ENCODE measurements at places on chromosomes 6 and 20. TPM values are rescaled to one million over a fixed set of nuclear protein-coding genes. Genes with fewer than 3 reads are reported as not detected.

- no peak for DNase-seq
Measured at GRCh38 chr6:124986164-124986563, 23.9 kb downstream of the RNF217 start.

DNA sequence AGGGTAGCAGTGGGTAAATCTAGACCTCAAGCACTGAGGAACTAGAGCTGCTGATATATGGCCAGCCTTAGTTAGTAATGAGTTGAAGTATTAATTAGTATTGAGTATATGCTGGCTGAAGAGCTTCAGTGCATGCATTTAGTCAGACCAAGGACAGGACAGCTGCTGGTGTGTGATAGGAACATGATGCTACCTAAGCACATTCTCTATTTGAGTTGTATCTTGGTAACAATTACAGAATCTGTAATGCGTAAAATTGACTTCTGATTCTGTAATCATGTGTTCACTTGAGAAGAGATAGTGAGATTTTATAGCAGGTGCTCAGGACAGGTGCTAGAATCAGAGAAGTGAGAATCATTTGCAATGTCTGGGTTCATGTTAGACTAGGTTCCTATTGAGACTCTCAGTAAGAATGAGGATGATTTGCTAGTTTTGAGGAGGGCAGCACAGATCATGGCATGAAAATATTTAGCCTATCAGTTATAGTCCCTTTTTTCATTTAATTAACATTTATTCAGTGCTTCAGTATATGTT is 369.4 kb upstream of the HS3ST5 start:
- no peak for DNase-seq

Gene SLC44A4
- 10.6 TPM for total RNA-seq

DNA sequence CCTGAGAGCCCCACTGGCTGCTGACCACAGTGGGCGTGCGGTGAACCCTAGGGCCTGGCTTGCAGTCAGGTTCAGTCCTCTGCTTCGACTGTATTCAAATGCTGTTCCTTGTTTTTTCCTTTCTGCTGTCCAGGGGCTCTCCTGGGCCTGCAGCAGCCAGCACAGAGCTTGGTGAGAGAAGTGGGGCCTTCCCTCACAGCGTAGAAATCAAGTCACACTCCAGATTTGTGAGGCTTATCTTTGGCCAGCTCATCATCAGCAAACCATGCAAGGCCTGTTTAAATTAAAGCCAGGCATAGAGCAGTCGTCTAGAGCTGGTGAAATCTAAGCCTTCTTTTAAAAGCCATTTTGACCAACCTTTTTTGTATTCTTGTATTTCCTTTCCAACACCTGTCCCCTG is 8.4 kb downstream of the FAM120B start:
- DNase-seq = no peak

Gene DEFB124
- not detected for total RNA-seq

DNA sequence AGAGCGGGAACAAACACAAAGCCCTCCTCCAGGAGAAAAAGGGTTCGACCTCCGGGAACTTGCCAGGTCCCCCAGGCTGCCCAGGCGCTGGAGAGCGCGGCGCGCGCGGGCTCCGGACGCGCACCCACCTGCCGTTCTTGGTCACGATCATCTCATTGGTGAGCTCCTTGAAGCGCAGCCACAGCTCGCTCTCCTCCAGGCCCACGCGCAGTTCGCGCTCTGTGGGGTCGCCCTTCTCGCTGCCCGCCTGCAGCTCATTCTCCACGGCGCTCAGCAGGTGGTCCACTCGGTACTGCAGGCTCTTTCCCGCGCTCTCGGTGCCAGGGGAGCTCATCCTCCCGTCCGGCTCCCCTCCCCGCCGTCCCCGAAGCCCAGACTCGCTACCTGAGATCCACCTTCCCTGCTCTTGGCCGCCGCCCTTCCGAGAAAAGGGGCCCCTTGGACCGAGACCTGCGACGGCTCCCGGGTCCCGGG is 356 bp downstream of the TBXT start:
- no peak for DNase-seq

Gene MMP24
- total RNA-seq = 2.6 TPM

Measured in type B pancreatic cell (in vitro differentiated cells).